ENCODE measurements at places on chromosomes 12 and 14. TPM values are rescaled to one million over a fixed set of nuclear protein-coding genes. Genes with fewer than 3 reads are reported as not detected.

Gene EGLN3
- total RNA-seq: 223 TPM

GRCh38 chr12:10741845-10742244, 18.7 kb upstream of the YBX3 start:
- no peak for DNase-seq

Gene SIRT4
- total RNA-seq: 5.7 TPM

DNA sequence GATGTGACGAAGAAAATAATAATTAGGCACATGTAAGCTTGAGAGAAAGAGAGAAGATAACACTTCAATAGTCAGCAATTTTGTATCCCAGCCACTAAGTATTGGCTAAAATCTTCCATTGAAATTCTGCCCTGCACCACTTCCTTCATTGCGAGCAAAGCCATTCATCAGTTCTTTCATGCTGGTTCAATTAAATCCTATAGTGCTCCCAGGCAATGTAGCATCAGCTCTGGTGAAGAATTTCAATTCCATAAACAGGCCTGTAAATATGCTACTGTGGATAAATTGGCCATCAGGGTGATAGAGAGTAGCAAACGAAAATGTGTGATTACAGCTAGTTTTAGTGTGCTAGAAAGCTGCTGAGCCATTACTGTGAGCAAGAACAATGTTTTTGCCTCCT, 24.7 kb downstream of the RPL10L start:
- DNase-seq: no peak

Gene DTX1
- 6.4 TPM for total RNA-seq
